Renal cortical epithelial cell (primary cell): ENCODE measurements at places on chromosomes 2 and 18.
A peak's percentile ranks its signal among the peaks of the same experiment; 100 is the strongest.

GRCh38 chr18:8045884-8046281, 478.8 kb downstream of the PTPRM start:
- no peak for DNase-seq

DNA sequence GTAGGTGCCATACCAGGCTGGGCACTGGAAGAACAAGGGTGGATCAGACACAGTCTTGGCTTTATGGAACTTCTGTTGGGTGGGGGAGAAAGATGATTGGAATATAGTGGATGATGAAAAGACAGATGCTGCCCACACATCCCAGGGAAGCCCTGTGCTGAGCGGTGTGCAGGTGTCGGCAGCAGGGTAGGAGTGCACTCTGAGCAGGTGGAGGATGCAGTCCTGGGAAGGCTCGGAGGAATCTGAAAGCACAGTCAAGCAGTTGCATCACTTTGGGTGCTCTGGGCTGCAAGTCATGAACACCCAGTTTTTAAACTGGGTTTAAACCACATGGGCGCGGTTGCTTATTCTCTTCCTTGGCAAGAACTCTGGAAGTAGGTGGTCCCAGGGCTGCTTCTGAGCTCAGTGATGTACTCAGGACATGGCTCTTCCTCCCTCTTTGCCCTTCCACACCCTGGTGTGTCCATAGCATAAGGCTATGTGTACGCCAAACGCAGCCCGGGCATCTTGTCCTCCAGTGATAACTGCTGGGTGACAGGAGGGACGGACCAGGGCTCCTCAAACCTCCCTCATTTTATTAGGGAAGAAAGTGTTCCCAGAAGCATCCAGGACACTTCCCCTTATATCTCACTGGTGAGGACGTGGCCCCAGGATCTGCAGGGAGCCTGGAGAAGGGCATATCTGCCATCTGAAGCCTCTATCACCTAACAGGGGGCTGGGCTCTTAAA, 84.0 kb downstream of the SH3RF3 start:
- DNase-seq: no peak

GRCh38 chr2:102337481-102338386, 17.9 kb upstream of the IL18R1 start:
- no peak for DNase-seq

GRCh38 chr18:6948281-6949055, 169.1 kb downstream of the LAMA1 start:
- no peak for DNase-seq

DNA sequence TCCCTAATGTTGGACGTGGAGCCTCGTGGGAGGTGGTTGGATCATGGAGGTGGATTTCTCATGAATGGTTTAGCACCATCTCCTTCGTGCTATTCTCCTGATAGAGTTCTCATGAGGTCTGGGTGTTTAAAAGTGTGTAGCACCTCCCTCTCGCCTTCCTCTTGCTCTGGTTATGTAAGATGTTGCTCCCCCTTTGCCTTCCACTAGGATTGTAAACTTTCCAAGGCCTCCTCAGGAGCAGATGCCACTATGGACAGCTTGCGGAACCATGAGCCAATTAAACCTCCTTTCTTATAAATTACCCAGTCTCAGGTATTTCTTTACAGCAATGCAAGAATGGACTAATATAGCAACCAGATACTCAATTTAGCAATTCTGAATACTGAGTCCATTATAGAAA, 82.4 kb upstream of the PELI1 start:
- DNase-seq: no peak

- no peak for DNase-seq
Measured at GRCh38 chr2:55875434-55876135, 48.0 kb downstream of the EFEMP1 start.

DNA sequence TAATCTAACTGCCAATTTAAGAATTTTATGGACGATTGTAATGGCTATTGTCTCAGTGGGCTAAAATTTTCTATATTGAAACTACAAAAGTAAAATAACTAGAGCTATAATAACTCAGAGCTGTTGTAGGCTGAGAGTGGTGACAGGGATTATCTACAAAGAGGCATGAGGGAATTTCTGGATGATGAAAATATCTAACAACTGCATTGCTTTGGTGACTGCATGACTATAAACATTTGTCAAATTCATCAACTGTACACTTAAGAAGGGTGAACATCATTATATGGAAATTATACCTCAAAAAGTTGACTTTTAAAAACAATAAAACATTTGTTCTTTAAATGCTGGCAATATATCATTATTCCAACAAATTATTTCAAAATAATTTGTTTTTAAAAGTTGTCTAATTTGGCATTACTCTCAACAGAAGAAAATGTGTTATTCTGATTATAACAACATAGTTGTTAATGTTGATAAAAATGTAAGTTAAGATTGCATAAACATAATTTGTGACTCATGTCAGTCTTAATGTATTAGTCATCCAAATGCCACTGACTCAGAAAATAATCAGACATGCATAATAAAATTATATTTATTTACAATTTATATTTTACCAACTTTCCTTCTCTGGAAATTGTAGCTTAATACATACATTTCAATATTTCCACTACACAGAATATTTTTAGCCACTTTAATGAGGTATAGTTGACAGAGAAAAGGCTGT, 865.1 kb upstream of the VRK2 start:
- DNase-seq: peak; percentile 7

DNA sequence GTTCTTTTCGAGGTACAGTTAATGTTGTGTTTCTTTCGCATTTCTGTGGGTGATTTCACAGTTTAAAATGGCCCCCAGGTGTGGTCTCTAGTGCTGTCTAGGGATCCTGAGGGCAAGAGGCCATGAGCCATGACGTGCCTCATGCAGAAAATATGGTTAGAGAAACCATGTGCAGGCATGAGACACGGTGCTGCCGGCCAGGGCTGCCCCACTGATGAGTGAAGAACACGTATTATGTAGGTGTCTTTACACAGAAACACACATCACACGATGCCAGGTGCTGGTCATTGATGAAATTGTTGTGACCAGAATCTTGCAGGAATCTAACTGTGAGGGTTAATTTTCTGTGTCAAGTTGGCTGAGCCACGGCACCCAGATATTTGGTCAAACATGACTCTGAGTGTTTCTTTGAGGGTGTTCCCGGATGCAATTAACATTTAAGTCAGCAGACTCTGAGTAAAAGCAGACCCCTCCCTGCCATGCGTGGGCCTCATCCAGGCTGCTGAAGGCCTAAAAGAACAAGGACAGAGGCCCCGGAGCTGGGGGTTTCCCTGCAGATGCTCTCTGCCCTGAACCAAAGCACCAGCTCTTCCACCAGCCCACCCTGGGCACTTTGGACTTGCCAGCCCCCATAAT, 463.0 kb upstream of the MYT1L start:
- no peak for DNase-seq

GRCh38 chr18:35933982-35934381, 38.5 kb upstream of the RMP24 start:
- DNase-seq: peak; percentile 40

DNA sequence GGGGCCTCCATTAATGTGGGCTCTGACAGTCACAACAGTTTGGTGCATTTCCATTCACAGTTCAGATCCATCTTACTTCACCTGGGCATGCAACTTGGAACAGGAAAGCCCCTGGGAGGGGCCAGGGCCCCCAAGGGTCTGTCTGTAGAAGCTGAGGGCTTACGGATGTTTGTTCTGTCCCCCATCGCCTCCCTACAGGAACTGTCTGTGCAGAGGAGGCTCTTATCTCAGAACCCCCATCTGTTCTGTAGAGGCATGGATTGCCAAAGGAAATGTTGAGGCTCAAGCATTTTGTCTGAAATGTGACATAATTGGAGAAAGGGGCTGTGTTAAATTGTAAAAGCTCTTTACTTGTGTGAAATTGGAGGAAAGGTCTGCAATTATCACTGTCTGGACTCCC, 334.3 kb downstream of the CLIP4 start:
- DNase-seq: no peak

DNA sequence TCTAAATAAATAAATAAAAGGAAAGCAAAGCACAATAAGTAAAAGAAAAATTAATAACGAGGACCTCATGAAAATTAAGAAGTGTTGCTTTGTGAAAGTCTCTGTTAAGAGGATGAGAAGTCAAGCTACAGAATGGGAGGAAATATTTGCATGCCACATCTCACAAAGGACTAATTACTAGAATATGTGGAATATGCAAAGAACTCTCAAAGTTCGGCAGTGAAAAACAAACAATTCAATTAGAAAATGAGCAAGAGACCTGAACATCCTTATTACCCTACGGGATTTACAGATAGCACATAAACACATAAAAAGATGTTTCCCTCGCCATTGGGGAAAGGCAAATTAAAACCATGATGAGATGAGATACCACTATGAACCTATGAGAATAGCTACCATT, 23.3 kb downstream of the CYP26B1 start:
- DNase-seq: no peak

DNA sequence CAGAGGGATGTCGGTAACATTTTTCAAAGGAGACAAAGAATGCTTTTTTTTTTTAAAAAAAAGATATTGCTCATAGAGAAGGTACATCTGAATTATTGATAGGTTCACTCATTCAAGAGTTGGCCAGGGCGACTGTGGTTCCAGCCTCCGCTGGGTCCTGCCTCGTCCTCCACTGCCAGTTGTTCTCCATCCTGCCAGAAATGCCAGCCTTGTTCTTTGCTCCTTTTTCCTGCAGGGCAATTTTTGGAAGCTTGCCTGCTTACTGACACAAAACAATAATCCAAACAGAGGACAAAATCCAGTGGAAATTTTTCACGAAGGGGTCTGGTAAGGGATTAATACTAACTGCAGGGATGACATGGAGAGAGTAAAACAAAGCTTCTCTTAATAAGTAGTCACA, 1113.0 kb downstream of the CBLN2 start:
- DNase-seq: no peak

GRCh38 chr2:165633431-165633830, 160.6 kb downstream of the GALNT3 start:
- no peak for DNase-seq

DNA sequence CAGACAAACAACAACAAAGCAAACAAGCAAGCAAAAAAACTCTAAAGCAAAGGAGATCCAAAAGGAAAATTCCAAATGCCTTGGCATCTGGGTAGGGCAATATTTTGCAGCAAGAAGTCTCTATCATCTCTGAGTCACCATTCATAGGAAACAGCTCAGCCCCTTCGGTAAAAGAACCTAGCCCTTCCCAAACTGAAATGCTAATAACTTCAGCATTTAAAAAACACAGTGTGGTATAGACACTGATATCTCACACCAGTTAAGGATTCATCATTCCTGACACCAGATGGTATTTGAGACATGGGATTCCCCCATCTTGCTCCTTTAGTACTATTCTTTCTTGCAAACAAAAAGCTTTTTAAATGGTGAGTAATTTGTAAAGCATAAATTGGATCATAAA, 491.8 kb downstream of the TXNL1 start:
- DNase-seq: no peak

DNA sequence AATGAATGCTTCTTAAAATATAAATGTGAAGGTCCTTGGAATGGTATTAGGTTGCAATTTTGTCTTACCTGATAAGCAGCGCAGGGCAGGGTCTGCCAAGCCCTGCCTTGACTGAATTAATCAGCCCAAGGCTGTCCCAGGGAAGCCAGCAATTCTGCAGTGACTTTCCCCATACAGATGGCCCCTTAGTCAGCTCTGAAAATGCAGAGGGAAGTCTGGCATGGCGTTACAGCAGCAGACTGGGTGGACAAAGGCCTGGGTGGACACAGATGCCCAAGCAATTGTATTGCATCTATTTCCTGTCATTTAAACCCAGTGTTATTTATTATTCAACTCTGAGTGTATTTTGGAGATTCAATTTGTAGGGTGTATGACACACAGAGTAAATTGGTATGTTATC, 56.6 kb upstream of the NOL4 start:
- no peak for DNase-seq

DNA sequence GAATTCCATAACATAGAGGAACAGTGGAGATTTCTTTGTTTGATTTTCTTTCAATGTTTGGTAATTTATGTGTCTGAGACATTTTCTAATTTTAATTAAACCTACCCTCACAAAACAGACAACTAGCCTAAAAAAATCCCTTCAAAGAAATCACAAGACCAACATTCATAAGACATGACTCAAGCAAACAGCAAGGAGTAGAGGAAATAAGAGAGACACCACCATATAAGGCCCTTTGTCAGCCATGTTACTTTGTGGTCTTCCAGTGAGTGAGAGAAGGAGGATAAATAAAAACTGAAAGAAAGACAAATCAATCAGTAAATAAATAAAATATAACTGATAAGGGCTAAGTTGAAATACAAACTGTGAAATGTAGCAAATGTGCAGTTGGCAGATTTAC, 830.8 kb upstream of the SLC39A10 start:
- DNase-seq: peak; percentile 66

DNA sequence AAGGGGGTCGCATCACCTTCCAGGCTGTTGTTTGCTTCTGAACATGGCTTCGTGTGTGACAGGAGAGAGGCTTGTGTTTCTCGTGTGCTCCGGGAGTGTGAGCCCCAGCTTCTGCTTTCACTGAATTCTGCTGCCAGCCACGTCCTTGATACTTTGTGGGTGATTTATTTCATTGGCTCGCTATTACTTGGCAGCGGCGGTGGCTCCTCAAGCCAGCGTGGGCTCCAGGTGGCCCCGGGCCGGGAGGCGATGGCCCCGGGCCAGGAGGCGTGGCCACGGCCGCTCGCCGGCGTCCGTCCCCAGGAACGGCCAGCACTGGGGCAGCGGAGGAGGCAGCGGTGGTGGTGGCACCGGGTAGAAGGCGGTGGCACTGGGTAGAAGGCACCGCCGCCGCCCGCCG, 63.1 kb downstream of the NAPG start:
- DNase-seq: no peak

- DNase-seq: no peak
Measured at GRCh38 chr2:95354469-95354901, 48.0 kb upstream of the FAHD2A start.

- DNase-seq: peak; percentile 58
Measured at GRCh38 chr2:134460583-134460998, 206.7 kb downstream of the MGAT5 start.

DNA sequence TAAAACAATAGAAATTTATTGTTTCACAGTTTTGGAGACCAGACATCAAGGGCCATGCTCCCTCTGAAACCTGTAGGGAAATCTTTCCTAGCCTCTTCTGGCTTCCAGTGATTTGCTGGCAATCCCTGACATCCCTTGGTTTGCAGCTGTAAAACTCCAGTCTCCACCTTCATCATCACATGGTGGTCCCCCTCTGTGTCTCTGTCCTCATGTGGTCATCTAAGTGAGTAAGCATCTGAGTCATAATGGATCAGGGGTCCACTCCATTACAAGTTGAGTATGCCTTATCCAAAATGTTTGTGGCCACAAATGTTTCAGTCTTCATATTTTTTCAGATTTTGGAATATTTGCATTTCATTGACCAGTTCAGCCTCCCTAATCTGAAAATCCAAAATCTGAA, 5.6 kb upstream of the SGPP2 start:
- DNase-seq: no peak
